IMR-90 (cell line): ENCODE measurements at places on chromosomes 16 and 17.

- peak; percentile 95 for DNase-seq
Observed at GRCh38 chr16:22206013-22206841, at the start of gene EEF2K. Gene EEF2K, plus strand, starts transcription at chr16:22206278. Its CDS starts 19,452 bp downstream, at chr16:22225730.

GRCh38 chr16:3889059-3889458 is 8.5 kb upstream of the CREBBP start:
- no peak for DNase-seq

- DNase-seq: no peak
Observed at GRCh38 chr16:88624481-88624880, 13.9 kb upstream of the IL17C start.

DNA sequence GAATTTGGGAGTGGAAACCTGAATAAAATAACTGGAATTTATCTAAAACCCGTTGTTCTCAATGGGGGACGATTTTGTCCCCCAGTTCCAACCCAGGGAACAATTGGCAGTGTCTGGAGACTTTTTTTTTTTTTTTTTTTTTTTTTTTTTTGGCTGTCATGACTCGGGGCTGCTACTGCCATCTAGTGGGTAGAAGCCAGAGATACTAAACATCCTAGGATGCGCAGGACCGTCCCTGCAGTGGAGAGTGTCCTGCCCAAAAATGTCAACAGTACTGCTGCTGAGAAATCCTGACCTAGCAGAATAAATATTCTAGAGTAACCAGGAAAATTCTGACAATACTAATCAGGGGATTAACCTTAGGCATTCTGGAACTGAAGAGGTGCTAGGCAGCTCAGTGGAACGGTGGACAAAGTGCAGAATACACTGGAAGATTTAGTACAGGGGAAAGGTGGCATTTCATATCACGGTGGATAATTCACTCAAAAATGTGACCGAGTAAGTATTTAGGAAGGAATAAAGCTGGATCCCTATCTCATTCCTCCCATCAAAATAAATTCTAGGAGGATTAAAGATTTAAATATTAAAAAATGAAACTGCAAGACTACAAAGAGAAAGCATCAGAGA is 107.6 kb downstream of the SPECC1 start:
- peak; percentile 41 for DNase-seq

GRCh38 chr16:998615-999014 is 17.0 kb downstream of the SOX8 start:
- DNase-seq: no peak

DNA sequence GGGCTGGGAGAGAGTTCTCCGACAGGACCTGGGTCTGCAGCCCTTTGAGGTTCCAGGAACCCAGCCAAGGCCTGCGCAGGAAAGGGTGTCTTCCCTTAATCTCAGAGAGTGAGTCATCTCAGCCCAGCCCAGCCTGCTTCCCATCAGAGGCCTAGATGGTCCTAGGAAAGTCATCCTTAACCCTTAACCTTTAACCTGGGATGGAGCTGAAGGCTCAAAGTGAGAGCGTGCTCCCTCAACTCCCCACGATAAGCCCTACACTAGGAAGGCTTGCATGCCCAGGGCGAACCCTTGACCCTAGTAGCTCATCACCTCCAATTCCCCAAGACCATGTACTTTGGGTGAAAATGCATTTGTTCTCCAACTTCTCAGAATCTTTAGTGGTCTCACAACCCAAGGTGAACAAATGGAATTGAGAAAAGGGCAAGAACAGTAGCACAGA is 4.8 kb upstream of the ATXN7L3 start:
- peak; percentile 61 for DNase-seq

DNA sequence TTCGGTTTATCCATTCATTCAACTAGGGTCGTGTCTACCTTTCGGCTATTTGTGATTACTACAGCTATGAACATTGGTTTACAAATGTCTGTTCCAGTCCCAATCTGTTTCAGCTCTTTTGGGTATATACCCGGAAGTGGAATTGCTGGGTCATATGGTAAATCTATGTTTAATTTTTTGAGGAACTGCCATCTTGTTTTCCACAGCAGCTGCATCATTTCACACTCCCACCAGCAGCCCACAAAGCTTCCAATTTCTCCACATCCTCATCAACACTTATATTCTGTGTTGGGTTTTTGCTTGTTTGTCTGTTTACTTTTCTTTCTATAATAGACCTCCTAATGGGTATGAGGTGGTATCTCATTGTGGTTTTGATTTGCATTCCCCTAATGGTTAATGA is 48.7 kb upstream of the GINS3 start:
- no peak for DNase-seq

- no peak for DNase-seq
Observed at GRCh38 chr17:48160177-48161081, 52.9 kb downstream of the SNX11 start.

GRCh38 chr16:30053376-30054015 is 12.1 kb upstream of the ALDOA start:
- DNase-seq: peak; percentile 57

- no peak for DNase-seq
Observed at GRCh38 chr17:67466251-67466796, 89.2 kb downstream of the PITPNC1 start.

DNA sequence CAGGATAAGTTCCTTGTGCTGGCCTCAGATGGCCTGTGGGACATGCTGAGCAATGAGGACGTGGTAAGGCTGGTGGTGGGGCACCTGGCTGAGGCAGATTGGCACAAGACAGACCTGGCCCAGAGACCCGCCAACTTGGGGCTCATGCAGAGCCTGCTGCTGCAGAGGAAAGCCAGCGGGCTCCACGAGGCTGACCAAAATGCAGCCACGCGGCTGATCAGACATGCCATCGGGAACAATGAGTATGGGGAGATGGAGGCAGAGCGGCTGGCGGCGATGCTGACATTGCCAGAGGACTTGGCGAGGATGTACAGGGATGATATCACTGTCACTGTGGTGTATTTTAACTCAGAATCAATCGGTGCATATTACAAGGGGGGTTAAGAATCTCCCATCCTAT is 5.2 kb downstream of the PDP2 start:
- DNase-seq: no peak

GRCh38 chr17:51258756-51259563 is 889 bp downstream of the MBTD1 start:
- no peak for DNase-seq

- DNase-seq: peak; percentile 36
Observed at GRCh38 chr17:39623356-39623950, 3.3 kb upstream of the PPP1R1B start.

DNA sequence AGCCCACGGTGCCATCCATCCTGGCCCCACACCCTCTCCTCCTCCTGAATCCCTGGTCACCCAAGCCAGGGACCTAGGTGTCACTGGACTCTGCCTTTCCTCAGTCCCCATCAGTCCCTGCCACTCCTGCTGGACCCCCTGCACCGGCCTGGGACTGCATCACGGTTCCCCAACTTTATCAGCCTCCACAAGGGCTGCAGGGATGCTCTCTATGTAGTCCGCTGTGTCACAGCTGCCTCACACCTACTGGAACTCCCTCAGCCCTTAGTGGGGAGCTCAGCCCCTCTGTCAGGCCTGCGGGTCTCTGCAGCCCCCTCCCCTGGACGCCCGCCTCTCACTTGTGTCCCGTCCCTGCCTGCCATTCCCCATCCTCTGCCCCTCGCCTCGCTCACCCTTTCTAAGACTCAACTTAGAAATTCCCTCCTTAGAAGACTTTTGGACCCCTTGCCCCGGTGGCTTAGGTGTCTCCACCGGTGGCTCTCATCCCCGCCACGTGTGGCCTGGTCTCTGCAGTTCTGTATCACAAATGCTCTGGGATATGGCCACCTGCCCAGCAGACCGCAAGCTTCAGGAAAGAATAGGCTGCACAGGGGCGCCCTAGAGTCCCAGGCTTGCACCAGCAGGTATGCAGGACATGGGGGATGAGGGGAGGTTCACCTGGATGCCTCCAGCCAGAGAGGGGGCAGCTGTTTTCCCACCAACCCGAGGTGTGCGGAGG is 62.9 kb downstream of the PRMT7 start:
- no peak for DNase-seq

GRCh38 chr17:15966183-15966878 is 21.4 kb downstream of the ADORA2B start:
- peak; percentile 35 for DNase-seq

- DNase-seq: no peak
Observed at GRCh38 chr16:58018803-58019202, 6.8 kb upstream of the MMP15 start.

- no peak for DNase-seq
Observed at GRCh38 chr17:50466371-50467113, 2.1 kb downstream of the CHAD start.

DNA sequence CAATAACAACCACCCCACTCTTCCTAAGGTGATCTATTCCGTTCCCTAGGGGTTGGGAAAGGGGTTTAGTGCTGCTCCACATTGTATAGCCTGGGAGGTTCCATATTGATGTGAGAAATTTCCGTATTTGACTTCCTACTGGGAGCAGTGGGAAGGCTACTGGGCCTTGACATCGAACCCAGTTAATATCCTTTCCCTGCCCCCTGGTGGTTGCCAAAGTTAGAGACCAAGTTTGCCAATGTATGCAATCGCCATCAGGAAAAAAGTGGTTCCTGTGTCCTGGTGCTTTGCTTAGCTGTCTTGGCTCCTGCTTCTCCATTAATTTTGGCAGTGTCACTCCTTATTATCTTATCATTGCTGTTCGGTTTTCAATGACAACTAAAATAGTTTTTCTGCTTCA is 914.9 kb downstream of the KCNJ2 start:
- DNase-seq: peak; percentile 22

- no peak for DNase-seq
Observed at GRCh38 chr17:40404003-40404402, 13.7 kb downstream of the TOP2A start.

- DNase-seq: no peak
Observed at GRCh38 chr16:30556125-30556473, 2.1 kb downstream of the ZNF764 start.

GRCh38 chr17:17837966-17838962 is 1.5 kb upstream of the SREBF1 start:
- peak; percentile 24 for DNase-seq

DNA sequence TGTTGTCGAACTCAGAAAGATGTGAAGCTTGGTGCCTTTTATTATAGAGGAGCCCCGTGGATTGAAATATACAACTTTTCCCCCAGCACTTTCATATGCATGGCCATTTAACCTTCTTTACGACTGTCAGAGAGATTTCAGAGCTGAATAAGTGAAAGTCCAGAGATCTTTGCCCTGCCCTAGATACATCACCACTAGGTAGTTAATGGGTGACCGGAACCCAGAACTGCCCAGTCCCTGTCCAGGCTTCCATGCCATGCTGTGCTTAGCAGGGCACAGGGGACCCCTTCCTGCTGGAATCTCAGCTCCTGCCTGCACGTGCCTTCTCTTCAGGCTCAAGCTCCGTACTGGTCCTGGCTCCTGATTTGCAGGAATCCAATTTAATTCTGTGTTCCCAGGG is 32.2 kb downstream of the SRL start:
- no peak for DNase-seq

- DNase-seq: no peak
Observed at GRCh38 chr16:47480410-47480809, 19.3 kb downstream of the PHKB start.

DNA sequence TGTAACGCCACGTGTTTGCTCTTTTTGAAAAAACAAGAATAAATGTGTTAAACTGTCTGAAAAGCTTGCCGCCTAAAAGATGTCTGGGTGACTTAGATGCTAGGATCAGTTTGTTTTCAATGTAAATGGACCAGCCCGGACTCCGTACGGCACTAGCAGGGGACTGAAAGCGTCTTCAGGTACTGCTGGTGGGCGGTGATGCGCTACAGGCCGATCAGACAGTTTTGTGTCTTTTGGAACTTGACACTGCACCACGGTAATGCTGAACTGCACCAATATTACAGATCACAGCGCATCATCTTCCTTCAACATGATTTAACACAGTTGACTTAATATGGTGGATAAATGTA is 727 bp upstream of the MBTPS1 start:
- peak; percentile 31 for DNase-seq

- DNase-seq: no peak
Observed at GRCh38 chr16:14125000-14125681, 54.0 kb downstream of the MRTFB start.

DNA sequence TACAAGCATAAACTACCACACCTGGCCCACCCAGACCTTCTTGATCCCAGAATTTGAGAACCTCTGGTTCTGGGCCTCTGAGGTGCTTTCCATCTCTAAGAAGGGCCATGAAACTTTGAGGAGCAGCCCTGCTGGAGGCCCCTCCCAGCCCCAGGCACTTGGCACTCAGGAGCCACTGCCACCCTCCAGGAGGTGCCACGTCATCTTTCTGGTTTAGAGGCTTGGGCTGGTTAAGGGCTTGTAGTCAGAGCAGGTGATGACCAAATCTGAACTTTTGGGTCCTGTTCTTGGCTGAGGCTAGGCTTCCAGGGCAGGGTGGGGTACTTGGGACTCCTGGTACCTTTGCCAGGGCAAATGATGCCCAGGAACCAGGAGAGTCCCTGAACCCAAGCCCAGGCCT is 13.8 kb upstream of the DLX4 start:
- no peak for DNase-seq

- no peak for DNase-seq
Observed at GRCh38 chr17:3889325-3890012, 3.4 kb downstream of the CAMKK1 start.

DNA sequence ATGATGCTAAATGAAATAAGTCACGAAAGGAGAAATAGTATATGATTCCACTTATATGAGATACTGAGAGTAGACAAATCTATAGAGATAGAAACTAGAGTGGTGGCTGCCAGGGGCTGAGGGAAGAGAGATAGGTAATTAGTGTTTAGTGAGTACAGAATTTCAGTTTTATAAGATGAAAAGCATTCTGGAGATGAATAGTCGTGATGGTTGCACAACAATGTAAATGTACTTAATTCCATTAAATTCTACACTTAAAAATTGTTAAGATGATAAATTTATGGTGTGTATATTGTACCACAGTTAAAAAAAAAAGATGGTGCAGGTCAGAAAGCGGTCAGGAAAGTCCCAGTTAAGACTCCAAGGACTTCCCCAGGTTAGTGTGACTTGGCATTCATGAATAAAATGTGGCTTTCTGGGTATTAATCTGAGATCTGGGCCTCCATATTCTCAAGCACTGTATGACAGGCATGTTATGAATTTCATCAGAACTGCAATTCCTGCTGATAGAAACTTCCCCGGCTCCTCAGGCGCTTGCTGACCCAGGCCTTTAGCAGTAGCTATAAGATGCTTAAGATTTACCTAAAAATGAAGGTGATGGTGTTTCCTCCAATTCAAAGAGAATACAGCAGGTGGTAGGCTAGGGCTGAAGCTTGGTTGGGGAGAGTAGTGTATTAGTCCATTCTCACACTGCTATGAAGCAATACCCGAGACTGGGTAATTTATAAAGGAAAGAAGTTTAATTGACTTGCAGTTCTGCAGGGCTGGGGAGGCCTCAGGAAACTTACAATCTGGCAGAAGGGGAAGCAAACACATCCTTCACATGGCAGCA is 115.3 kb upstream of the SOX9 start:
- DNase-seq: no peak

DNA sequence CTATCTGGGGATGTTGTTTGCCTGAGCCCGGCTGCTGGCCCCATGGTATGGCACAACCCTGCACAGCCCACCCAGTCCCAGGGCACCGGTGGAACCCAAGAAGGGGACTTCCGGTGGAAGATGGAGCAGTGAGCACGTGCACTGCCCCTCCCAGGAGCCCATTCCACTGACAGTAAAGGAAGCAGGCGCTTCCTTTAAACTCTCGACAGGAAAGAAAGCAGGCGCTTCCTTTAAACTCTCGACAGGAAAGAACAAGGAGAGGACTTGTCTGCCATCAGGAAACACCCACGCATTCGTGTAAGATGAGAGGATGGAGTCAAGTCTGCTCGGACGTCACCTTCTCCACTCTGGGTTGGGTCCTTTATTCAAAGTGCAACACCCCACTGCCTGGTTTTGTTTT is 53.7 kb downstream of the IL21R start:
- no peak for DNase-seq

GRCh38 chr17:7204828-7205461 is 14.7 kb downstream of the DLG4 start:
- peak; percentile 85 for DNase-seq
